Activated T-helper 1 cell treated with anti-CD3 and anti-CD28 coated beads, Interleukin-2, amount 50 U/mL, for 16 hours (primary cell): ENCODE measurements at places on chromosomes 5 and 9.
A peak's percentile ranks its signal among the peaks of the same experiment; 100 is the strongest.

DNA sequence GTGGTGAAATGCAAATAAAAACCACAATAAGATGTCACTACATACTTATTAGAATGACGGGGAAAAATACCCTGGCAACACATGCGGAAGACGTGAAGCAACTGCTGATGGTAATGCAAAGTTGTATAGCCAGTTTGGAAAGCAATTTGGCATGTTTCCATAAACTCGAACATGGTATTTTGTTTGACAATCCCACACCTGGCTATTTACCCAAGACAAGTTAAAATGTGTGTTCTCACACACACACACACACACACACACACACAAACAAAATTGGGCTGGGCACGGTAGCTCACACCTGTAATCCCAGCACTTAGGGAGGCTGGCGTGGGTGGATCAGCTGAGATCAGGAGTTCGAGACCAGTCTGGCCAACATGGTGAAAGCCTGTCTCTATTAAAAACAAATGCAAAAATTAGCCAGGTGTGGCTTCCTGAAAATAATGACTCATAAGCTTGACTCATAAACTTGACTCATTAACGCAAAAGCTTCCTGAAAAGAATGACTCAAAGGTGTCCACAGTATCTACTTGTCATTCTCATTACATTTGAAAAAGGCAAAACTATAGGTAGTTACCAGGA lies 456.5 kb downstream of the CDH18 start:
- DNase-seq, result no peak

GRCh38 chr5:137666461-137666850 lies 69.4 kb downstream of the KLHL3 start:
- DNase-seq, result no peak

DNA sequence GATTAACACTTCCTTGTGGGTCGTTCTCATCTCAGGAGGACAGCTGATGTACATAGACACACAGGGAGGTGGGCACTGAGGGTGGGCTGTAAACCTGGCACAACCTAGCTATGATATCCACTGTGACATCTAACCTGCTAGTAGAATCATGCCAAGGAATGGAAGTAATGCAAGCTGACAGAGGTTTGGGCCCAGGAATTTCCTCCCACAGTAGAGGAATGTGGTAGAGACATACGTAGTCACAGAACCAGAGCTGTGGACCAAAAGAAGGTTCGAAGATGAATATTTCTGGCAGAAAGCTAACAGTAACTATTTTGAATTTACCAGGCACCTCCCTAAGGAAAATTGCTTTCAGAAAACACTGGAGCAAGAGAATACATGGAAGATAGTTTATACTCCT lies 15.2 kb upstream of the DNAJC25 start:
- DNase-seq, result no peak

GRCh38 chr9:110029429-110029955 lies 178.5 kb downstream of the C9orf152 start:
- DNase-seq, result no peak

- DNase-seq, result no peak
Measured at GRCh38 chr5:105812304-105812703, 1858.4 kb downstream of the EFNA5 start.

- DNase-seq, result no peak
Measured at GRCh38 chr9:123365287-123365880, 9.4 kb downstream of the CRB2 start.

- no peak for DNase-seq
Measured at GRCh38 chr9:118362123-118362522, 657.9 kb downstream of the TLR4 start.

DNA sequence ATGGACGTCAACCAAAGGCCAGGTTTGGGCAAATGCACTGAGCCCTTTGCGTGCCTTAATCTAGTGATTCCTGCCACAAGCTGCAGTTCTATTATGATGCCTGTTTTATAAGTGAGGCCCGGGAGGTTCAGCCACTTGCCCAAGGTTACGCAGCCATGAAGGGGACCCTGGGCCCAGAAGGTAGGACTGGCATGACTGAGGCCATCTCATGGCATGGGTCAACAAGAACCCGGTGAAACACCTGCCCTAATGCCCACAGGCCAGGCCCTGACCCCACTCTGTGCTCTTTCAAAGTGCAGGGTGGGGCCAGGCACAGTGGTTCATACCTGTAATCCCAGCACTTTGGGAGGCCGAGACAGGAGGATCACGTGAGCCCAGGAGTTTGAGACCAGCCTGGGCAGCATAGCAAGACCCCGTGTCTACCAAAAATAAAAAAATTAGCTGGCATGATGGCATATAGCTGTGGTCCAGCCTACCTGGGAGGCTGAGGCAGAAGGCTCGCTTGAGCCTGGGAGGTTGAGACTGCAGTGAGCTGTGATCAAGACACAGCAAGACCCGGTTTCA lies 8.6 kb downstream of the NINJ1 start:
- DNase-seq, result no peak

DNA sequence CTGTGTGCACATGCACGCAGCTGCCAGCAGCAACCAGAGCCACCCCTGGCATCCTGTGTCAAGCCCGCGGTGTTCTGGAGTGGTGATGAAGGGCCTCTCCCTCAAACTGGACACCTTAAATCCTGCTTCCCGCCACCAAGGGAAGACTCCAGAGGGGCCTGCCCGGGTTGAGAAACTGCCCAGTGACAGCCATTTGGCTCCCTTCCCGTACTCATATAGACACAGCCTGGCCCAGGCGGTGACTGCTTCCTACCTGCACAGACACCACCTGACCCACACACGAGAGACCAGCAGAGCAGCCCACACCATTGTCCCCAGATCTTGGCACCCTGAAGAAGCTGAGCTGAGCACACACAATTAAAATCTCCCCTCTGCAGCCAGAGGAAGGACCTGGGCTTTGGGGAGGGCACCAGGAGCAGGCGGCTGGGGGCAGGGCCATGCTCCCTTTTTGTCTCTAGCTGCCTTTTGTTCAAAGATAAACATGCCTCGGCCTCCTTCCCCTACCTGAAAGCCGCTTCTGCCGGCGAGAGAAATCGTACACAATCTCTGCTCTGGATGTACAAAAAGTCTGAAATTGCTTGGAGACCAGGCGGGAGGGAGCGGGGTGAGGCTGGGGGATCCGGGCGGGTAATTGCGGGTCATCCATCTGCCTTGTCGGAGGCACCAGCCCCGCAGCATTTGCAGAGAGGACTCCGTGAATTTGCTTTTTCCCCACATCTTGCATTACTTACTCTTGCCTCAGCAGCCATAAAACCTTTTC lies 78.4 kb downstream of the TSPAN17 start:
- no peak for DNase-seq

GRCh38 chr9:80437825-80438224 lies 866.1 kb downstream of the TLE4 start:
- no peak for DNase-seq

DNA sequence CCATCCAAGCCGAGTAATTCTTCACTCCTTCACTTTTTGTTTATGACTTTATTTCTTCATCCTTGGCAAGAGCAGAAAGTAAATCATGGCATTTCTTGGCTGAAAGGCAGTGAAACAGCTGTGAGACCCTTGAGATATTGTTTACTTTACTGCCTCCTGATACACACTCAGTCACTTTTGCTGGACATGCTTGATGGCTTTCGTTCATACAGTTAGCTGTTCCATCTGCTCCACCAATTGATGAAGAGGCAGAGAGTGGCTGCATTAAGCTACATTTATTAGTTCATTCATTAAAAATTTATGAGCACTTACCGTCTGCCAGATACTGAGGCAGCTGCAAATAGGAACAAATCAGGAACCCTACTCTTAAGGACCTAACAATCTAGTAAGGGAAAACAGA lies 184.4 kb upstream of the OR13F1 start:
- no peak for DNase-seq

- DNase-seq, result no peak
Measured at GRCh38 chr9:130150779-130151382, 21.3 kb upstream of the NCS1 start.

GRCh38 chr9:84141741-84142370 lies 161.3 kb downstream of the RMI1 start:
- no peak for DNase-seq

DNA sequence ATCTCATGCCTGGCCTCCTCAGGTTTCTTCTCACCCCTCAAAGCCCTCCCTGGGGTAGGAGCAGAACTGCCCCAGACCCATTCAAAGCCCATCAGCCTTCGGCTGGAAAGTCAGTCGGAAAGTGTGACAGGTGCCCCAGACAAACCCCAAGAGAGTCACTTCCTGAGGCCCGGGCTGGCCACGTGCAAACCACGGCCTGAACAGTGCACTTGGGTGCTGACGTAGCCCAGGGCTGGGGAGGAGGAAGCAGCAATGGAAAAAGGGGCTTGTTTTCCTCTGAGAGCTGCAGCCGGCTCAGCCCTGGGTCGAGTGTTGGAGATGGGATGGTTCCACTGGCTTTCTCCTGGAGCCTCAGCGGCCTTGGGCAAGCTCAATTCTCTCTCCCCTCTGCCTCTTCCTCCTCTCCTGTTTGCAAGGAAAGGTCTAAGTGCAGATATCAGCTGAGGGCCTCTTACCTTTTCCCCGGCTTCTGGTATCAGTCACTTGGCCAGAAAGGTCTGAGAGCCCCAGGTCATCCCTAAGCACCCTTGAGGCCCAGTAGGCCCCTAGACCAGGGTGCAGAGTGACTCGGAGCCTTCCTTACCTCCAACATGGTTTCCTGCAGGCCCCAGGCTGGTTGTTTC lies 5.9 kb upstream of the EGR1 start:
- DNase-seq, result peak; percentile 70

GRCh38 chr9:87336407-87336806 lies 161.3 kb upstream of the DAPK1 start:
- no peak for DNase-seq

GRCh38 chr5:141841378-141842180 lies 36.6 kb downstream of the PCDH1 start:
- no peak for DNase-seq

DNA sequence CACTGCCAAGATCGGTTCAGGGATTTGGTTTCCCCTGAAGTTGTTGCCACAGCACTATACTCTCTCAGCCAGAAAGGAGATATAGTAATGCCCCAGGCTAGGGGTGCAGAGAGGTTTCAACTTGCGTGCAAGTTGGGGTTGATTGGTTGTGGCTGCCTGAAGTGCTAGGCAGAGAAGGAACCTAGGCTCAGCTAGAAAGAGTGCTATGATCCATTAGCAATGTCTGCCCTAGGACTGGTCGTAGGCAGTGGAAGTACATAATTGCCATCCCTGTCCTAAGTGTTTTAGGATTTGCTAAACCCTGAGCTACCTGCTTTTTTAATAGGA lies 136.6 kb upstream of the SMIM23 start:
- no peak for DNase-seq

DNA sequence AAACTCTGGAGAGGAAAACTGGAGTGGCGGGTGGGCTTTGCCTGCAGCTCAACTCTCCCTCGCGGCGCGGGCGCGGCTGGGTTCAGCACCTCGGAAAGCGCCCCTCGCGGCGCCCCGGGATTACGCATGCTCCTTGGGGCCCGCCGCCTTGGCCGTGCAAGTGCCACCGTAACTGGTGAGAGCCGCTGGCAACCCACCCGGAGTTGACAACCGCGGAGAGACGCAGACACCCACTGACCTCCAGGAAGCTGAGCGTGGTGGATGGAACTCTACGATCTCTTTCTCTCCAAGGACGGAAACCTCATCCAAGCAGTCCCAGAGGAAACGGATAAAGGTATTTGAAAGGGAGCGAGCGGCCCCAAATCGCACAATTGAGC lies 194 bp upstream of the RXFP3 start:
- DNase-seq, result no peak

DNA sequence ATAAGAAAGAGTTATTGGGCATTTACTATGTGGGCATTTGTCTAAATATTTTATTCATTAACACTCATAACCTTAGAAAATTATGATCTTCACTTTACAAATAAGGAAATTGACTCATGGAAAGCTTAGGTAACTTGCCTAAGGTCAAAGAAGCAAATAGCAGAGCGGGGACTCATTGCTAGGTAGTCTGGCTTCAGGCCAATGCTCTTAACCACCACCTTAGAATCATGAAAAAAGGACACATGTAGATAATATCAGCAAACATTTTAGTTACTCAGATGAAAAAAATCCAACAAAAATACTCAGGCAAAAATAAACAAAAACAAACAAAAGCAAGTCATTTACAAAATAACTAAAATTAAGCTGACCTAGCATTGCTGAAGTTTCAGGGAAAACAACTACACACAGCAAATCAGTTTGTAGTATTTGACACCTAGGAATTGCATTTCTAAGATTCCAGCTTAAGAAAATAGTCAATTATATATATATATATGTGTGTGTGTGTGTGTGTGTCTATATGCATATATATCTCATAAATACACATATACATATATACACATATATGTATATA lies 166.0 kb downstream of the HMHB1 start:
- DNase-seq, result no peak

GRCh38 chr5:158051036-158051435 lies 192.1 kb upstream of the CLINT1 start:
- DNase-seq, result no peak

GRCh38 chr5:158560170-158560569 lies 539.5 kb downstream of the EBF1 start:
- DNase-seq, result no peak

DNA sequence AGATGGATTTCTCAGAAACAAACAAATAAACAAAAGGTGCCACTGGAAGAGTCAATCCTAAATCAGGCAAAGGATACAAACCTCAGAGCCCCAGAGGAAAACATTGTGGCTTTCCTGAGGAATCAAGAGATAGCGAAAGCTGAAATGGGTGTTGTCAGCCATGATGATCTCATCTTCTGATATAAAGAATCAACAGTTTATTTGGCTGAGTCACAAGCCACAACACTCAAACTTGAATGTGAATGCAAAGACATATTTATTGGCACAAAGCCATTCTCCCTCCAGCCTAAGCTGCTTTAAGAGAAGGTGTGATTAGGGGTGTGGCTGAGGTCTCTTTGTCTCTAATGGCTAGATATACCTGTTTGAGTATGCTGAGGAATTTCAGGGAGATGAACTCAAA lies 73.3 kb upstream of the NREP start:
- DNase-seq, result no peak

DNA sequence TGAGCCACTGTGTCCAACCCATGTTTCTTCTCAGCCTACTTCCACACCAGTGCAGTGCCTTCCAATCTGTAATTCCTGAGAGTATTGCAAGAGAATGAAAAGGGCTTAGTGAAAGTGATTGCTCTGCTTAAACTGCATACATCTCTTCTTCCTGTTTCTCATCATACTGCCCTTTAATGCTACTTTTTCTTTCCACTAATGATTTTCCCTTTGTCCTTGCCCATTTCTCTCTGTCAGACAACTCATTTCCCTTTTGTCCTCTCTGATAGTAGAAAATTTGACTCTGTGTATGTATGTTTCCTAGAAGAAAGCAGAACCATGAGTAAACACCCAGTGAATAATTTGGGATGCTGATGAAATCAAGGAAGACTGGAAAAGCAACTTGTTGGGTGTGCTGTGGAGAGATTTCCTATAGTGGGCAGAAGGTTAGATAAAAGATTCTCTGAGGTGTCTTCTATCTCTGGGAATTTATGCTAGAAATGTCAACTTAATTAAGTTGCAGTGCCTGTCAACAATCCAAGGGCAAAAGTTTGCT lies 102.2 kb upstream of the CHD1 start:
- no peak for DNase-seq
